NCI-H146 (cell line): ENCODE measurements at places on chromosomes 7 and 10.

DNA sequence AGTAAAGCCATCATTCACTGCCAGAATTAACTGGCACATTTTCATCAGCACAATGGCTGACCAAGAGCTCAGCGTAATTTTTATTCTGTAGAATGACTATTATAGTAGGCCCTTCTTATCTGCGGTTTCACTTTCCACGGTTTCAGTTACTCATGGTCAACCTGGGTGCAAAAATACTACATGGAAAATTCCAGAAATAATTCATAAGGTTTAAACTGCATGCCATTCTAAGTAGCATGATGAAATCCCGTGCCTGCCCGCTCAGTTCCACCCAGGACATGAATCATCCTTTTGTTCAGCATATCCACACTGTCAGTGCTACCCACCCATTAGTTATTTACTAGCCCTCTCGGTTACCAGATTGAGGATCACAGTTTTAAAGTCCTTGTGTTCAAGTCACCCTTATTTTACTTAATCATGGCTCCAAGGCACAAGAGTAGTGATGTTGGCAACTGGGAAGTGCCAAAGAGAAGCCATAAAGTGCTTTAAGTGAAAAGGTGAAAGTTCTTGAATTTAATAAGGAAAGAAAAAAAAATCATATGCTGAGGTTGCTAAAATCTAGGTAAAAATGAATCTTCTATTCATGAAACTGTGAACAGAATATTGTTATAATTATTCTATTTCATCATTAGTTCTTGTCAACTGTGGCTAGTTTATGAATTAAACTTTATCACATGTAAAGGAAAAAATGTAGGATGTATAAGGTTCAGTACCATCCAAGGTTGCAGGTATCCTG is 204.9 kb downstream of the DOCK4 start:
- no peak for DNase-seq

- no peak for DNase-seq
Measured at GRCh38 chr10:110327262-110327914, 22.7 kb upstream of the SMNDC1 start.

DNA sequence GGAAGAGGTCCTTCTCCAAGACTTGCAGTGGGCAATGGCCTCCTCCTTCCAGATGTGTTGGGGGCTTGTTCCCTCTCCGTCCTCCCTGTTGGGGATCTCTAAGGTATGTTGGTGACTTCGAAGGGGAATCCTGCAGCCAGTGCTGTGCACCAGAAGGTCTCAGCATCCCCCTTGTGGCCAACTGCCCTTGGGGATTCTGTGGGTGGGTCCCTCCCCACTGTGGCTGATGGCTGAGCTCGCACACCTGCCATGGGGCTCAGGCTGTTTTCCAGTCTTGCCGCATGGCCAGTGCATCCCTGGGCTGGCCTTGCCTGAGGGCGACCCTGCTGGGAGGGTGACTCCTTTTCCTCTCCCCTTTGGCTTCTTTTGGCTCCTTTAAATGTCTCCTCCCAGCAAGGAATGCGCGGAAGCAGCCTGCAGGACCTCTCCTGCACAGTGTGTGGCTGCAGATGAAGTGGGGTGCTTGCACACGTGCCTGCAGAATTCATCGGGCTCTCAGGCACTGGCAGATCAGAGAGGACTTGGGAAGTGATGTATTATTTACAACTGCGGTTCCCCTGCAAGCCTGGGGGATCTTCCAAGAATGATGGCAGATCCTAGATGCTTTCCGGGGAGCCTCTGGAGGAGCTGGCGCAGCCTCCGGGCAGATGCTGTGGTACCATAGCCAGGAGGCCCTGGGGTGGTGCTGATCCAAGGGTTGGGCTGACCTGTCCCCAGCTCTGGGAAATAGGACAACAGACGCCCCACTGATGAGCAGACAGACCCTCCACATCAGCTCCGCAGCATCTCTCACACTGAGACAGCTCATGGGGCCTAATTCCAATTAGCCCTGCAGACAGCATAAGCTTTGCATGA is 410.0 kb downstream of the TCERG1L start:
- DNase-seq: no peak

- DNase-seq: no peak
Measured at GRCh38 chr7:64614812-64615211, 51.1 kb upstream of the ZNF107 start.

GRCh38 chr7:108340856-108341411 is 115.3 kb downstream of the NRCAM start:
- DNase-seq: no peak

DNA sequence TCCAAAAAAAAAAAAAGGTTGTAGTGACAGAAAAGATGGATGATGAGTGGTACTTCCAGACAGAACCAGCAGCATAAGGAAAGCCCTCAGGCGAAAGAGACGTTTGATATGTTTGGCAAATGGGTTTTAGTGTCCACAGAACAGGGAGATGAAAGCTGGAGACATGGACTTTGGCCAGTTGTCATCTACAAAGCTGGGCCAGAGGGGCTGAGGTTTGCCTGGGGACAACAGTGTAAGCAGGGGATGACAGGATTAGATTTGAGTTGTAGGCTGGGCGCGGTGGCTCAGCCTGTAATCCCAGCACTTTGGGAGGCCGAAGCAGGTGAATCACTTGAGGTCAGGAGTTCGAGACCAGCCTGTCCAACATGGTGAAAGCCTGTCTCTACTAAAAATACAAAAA is 47.8 kb upstream of the ELN start:
- no peak for DNase-seq

DNA sequence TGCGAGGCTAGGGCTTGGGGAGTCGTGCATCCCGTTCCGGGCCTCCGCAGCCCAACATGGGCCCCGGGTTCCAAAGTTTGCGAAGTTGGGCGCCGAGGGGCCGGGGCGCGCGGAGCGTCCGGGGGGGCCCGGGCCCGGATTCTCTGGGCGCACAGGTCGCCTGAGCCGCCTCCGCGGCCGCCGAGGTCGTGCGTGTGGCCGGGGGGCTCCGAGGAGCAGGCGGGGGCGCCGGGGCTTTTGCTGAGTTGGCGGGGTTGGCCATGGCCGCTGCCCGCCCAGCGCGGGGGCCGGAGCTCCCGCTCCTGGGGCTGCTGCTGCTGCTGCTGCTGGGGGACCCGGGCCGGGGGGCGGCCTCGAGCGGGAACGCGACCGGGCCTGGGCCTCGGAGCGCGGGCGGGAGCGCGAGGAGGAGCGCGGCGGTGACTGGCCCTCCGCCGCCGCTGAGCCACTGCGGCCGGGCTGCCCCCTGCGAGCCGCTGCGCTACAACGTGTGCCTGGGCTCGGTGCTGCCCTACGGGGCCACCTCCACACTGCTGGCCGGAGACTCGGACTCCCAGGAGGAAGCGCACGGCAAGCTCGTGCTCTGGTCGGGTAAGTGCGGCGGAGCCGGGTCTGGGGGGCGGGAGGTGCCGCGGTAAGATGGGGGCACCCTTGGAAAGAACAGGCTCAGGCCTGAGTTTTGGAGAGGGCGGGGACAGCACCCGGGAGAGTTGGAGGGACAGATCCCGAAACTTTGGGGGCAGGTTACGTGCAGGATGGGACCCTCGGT is 643 bp downstream of the SMO start:
- DNase-seq: peak; percentile 31

DNA sequence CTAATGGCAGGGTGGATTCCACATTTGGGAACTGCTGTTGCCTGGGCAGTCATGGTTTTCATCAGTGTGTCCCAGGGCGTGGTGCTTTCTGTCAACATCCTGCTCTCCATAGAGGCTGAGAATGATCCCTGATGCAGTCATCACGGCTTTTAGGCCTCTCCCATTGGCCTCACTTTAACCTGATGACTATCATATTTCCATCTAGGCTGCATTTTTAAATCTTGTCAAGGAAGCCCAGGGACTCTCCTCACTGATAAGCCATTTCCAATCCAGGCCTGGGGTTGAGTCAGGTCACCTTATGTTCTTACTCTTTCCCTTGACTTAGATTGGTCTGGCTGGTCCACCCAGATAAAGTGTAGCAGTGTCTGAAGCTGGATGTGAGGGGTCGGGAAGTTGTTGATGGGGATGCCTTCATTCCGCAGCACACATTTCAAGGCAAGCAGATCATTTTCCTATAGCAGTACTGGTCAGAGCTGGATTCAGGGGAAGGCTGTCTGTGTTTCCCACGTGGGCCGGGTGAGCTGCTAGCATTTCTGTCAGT is 177.0 kb downstream of the AUTS2 start:
- DNase-seq: peak; percentile 34

DNA sequence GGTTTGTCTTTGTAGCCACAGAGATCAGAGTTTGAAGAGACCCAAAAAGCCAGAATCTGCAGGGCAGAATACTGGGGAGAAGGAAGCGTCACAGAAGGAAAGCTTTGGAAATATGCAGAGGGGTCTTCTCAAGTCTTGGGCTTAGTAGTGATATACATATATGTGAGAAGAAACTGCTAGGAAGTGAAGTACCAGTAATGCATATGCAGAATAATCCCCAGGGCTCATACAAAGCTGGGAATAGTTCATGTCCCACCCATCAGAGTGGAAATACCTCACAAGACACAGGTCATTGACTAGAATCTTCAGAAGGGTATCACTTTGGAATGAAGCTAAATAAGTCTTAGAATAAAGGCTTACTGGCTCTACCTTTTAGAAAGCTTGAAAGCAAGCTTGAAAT is 39.6 kb downstream of the C10orf71 start:
- no peak for DNase-seq

DNA sequence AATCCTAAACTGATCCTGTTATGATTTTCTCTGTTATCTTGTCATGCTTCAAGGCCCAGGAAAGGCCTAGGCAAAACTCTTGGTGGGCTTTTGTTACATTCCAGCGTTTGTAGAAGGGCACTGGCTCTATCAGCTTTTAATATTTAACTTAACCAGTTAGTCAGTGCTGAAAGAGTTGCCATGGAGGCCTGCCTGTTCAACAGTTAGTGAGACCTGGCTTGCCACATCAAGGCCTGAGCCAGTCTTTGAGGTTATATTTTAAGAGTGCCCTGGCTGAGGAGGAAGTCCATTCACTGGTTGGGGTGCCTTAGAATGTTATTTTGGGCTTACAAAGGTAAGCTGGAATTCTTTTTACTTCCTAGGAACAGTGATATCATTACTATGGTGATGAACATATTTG is 144.1 kb upstream of the NRG3 start:
- DNase-seq: no peak

GRCh38 chr10:101566333-101567164 is 21.5 kb downstream of the POLL start:
- DNase-seq: peak; percentile 83

DNA sequence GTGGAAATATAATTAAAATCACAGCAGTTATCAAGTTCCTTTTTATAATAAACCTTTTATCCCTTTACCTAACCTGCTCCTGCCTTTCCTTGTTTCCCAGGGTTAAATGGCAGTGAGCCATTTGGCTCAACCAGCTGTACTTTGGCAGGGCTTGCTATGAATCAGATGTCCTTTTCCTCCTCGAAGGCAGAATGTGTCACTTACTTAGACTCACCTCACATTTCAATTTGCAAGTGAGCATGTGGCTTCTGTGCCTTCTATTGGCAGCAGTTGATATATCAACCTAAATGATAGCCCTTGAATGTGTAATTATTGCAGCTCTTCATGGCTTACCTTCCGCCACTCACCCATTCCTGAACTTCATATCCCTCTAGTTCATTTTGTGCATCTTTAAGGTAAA is 301.7 kb downstream of the CSTF2T start:
- DNase-seq: no peak

GRCh38 chr10:50431133-50431532 is 179.8 kb upstream of the ASAH2 start:
- no peak for DNase-seq

GRCh38 chr10:14507176-14507575 is 176.5 kb upstream of the FRMD4A start:
- DNase-seq: peak; percentile 84

- no peak for DNase-seq
Measured at GRCh38 chr10:45235798-45236220, 79.6 kb downstream of the OR13A1 start.

DNA sequence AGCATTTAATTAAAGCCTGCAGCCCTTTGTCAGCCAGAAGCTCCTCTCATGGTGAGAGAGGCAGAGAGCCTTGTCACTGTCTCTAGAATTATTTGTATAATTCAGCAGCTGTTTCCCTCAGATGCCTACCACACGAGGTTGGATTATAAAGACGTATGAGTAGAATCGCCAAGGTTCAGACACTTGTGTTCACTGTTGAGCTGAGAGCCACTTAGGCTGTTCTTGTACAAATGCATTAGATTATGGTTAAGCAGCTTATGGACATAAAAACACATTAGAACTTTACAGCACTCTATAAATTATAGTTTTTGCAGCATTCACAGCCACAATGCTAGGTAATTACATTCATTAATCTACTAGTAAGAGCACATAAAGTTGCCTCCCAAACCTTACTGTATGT is 282.6 kb downstream of the AUTS2 start:
- DNase-seq: peak; percentile 30
